ENCODE measurements at places on chromosomes 3 and 15. TPM values are rescaled to one million over a fixed set of nuclear protein-coding genes. Genes with fewer than 3 reads are reported as not detected.
A peak's percentile ranks its signal among the peaks of the same experiment; 100 is the strongest.

The CSPG4 gene
- total RNA-seq = 2.5 TPM

GRCh38 chr15:83588441-83588840, 65.5 kb upstream of the ADAMTSL3 start:
- H3K4me3 ChIP-seq = no peak overlapping the region
- H3K27me3 ChIP-seq = no peaks in the 10 kb centered on the region
- no peak for DNase-seq
- H3K36me3 ChIP-seq = no peaks in the 10 kb centered on the region
- no peaks in the 10 kb centered on the region for H3K4me1 ChIP-seq

GRCh38 chr15:68693071-68693470, 114.3 kb downstream of the CORO2B start:
- no peak overlapping the region for H3K4me3 ChIP-seq
- peaks cover 5% of the 10 kb centered on the region for H3K4me1 ChIP-seq
- DNase-seq = no peak
- no peak overlapping the region for H3K27ac ChIP-seq
- no peaks in the 10 kb centered on the region for H3K27me3 ChIP-seq

- DNase-seq = no peak
- no peak overlapping the region for H3K27ac ChIP-seq
- no peak overlapping the region for H3K4me3 ChIP-seq
- H3K27me3 ChIP-seq = no peaks in the 10 kb centered on the region
- no peaks in the 10 kb centered on the region for H3K4me1 ChIP-seq
These were observed 52.4 kb downstream of the NEK11 start for GRCh38 chr3:131079086-131079485.

- no peak for DNase-seq
- no peaks in the 10 kb centered on the region for H3K27me3 ChIP-seq
- no peaks in the 10 kb centered on the region for H3K36me3 ChIP-seq
- no peak overlapping the region for H3K27ac ChIP-seq
- no peak overlapping the region for H3K4me3 ChIP-seq
- H3K4me1 ChIP-seq = no peaks in the 10 kb centered on the region
These were observed 346.6 kb upstream of the MEIS2 start for GRCh38 chr15:37446921-37447320.

DNA sequence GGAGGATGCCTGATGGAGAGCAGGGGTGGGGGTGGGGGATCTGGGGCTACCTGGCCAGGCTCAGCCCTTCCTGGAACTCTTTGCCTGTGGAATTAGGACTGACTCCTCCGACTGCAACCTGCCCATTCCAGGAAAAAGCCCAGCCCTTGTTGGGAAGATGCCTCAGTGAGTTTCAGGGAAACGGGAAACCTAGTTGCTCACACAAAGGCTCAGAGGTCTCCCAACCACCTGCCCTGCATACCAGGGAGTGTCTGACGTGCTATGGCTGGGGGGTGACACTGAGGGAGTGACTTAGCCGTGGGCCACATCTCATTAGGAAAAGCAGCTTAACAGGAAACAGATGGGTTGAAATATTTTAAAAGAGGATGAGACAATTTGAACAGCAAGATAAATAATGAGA, 27.9 kb downstream of the CYP8B1 start:
- H3K4me3 ChIP-seq = no peak overlapping the region
- H3K27ac ChIP-seq = peak overlapping the region; percentile 32
- peak; percentile 20 for DNase-seq
- H3K36me3 ChIP-seq = no peaks in the 10 kb centered on the region

The CRTC3 gene
- 49.4 TPM for total RNA-seq

DNA sequence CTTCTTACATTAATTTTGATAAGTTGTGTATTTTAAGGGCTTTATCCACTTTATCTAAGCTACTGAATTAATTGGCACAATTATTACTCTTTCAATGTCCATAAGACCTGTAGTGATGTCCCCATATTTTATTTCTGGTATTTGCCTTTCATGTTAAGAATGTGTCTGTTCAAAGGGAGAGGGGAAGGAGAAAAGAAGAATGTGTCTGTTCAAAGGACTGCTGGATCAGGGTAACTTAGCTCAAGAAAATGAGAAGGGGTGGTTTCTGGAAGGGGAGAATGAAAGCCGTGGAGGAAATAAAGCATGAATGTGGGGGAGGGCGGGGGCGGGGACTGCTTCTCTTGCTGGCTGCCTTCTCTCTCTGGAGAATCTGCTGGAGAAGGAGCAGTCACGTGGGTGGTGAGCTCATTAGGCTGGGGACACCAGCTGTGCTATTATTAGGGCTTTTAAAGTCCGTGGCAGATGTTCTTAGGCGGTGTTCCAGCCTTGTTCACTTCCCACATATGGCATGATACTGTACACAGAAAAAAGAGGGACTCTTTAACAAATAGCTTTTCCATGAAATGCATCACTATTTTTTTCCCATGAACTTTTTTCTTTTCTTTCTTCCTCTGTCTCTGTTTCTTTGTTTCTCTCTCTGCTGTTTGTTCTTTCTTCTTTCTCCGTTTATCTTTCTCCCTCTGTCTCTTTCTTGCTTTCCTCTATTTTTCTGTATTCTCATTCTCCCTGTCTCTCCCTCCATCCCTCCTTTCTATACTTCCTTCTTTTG, 63.7 kb upstream of the ULK4 start:
- H3K27ac ChIP-seq = peak overlapping the region; percentile 81
- H3K4me1 ChIP-seq = peaks cover 51% of the 10 kb centered on the region
- peak; percentile 90 for DNase-seq
- no peaks in the 10 kb centered on the region for H3K27me3 ChIP-seq
- H3K36me3 ChIP-seq = no peaks in the 10 kb centered on the region
- no peak overlapping the region for H3K4me3 ChIP-seq

DNA sequence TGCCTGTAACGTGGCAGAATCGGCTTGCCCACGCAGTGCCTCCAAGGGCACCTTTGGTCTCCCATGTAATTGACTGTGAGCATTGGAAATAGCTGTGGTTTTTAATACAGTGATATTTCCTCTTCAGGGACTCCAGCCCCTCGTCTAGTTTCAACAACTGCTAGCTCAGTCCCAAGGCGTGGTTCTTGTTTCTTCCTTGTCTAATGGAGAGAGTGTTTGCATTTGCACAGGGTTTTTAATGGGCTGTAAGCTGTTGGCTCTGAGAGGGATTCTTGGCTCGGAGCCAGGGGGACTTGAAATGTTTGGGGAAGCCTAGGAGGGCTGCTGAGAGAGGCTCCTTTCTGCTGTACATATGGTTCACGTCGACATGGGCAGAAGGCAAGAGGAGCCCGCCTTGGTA, 86.2 kb downstream of the THSD4 start:
- peak; percentile 47 for DNase-seq
- no peak overlapping the region for H3K4me3 ChIP-seq
- no peaks in the 10 kb centered on the region for H3K36me3 ChIP-seq
- no peak overlapping the region for H3K27ac ChIP-seq

GRCh38 chr3:64566859-64567258, 120.9 kb downstream of the ADAMTS9 start:
- H3K4me3 ChIP-seq = no peak overlapping the region
- DNase-seq = no peak
- H3K27ac ChIP-seq = no peak overlapping the region
- H3K27me3 ChIP-seq = no peaks in the 10 kb centered on the region
- no peaks in the 10 kb centered on the region for H3K36me3 ChIP-seq

GRCh38 chr3:12886736-12887135, 45.4 kb upstream of the RPL32 start:
- no peaks in the 10 kb centered on the region for H3K27me3 ChIP-seq
- no peak overlapping the region for H3K27ac ChIP-seq
- H3K36me3 ChIP-seq = no peaks in the 10 kb centered on the region
- peaks cover 3% of the 10 kb centered on the region for H3K4me1 ChIP-seq

The TMEM108 gene
- total RNA-seq = 2.6 TPM

The INSYN1 gene
- total RNA-seq = 0.83 TPM

GRCh38 chr3:122085673-122086072, 30.5 kb downstream of the CD86 start:
- no peaks in the 10 kb centered on the region for H3K36me3 ChIP-seq
- DNase-seq = no peak
- H3K4me3 ChIP-seq = no peak overlapping the region
- H3K27ac ChIP-seq = no peak overlapping the region
- H3K27me3 ChIP-seq = no peaks in the 10 kb centered on the region

- DNase-seq = no peak
- no peak overlapping the region for H3K4me3 ChIP-seq
- no peak overlapping the region for H3K27ac ChIP-seq
- H3K27me3 ChIP-seq = no peaks in the 10 kb centered on the region
These were observed 2.2 kb downstream of the XXYLT1 start for GRCh38 chr3:195268576-195269309.

DNA sequence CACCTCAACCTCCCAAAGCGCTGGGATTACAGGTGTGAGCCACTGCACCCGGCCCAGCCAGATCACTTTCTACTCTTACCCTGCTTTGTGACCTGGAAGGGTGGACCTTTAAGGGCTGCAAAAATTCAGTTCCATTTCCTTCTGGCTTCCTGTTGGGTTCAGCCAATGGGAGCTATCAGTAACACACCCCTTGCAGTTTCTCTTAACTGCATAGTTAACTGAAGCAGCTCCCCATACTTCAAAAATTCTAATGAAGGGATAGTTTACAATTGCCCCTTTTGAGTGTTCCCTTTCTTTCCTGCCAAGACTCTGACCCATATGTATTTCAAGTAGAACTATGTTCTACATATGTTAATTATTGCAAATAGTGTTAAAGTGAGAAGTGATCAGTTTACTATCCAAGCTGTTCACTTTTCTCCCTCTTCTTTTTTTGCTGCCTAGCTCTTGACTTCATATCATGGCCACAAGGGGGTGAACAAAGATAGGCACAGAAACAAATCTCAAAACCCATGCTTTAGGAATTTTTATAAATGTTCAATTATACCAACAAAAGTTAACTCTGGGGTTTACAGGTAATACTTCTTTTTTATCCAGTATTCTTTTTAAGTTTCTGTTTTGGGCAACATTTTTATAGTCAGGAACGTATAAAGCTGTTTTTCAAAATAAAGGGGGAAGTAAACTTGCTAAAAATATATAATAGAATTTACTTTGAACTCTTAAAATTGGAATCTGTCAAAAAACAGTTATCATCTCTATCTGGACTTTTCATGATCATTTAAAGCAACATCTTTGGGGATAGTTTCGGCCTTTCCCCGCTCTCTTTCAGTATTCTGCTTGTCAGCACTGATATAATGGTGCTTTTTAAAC, 8.1 kb downstream of the PGBD4 start:
- H3K27ac ChIP-seq = no peak overlapping the region
- DNase-seq = no peak
- H3K4me3 ChIP-seq = no peak overlapping the region
- H3K36me3 ChIP-seq = no peaks in the 10 kb centered on the region

The CYP8B1 gene
- total RNA-seq = not detected
